ENCODE measurements at places on chromosomes 12 and 14. TPM values are rescaled to one million over a fixed set of nuclear protein-coding genes. Genes with fewer than 3 reads are reported as not detected.
A peak's percentile ranks its signal among the peaks of the same experiment; 100 is the strongest.

DNA sequence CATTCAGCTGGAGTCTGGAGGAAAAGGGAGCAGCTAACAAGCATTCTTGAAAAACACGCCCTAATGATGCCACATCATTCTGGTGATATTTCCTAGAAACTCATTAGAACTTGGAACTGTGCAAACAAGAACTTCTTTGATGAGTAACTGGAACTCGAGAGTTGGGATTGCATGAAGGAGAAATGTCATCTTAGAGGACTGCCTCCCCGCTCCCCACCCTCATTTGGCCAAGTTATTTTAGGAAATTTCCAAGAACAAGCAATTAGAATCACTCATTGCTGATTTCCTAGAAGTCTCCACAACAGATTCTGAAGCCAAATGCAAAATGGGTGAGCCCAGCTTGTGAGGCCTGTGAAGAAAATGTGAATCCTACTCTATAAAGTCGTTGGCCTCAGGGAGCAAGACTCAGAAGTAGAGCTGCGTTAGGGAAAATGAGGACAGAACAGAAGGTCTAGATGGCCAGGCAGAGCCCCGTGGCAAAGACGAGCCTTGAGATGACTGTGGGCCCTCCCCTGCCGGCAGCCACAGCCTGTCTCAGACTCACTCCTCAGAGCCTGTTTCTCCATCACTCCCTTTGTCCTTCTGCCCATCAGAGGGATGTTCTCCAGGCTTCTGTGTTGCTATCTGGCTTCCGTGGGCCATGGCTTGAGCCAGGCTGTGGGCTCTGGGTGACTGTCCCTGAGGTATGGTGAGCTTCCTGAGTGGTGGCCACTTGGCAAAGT, 38.4 kb downstream of the RTL1 start:
- no peak for DNase-seq

GRCh38 chr12:29431513-29431912, 50.5 kb upstream of the ERGIC2 start:
- no peak for DNase-seq

DNA sequence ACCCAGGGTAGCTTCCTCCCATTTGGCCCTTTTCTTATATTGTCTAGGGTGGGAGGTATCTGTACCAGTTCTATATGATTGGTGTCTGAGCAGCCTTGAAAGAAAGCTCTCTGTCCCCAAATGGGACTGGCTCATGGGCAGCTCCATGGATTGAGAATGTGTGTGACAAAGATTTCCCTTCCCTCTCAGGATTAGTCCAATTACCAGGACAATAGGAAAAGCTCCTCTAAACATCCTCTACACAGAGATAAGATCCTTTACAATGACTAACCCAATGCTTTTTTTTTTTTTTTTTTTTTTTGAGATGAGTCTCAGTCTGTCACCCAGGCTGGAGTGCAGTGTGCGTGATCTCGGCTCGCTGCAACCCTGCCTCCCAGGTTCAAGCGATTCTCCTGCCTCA, 112.1 kb downstream of the SLC35F4 start:
- no peak for DNase-seq

DNA sequence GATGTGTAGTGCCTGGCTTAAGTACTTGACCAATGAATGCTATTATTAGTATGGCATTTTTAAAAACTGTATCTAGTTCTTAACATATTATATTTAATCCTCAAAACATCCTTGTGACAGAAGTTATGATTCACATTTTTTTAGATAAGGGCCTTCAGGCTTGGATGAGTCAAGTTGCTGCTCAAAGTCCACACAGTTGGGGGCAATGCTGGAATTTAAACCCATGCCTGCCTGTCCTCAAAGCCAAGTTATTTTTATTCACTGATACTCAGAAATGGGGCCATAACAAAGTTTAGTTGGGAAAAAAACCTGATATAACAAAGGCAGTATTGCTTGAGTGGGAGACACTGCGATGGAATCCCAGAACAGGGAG, 50.6 kb downstream of the RFX4 start:
- DNase-seq, result no peak

DNA sequence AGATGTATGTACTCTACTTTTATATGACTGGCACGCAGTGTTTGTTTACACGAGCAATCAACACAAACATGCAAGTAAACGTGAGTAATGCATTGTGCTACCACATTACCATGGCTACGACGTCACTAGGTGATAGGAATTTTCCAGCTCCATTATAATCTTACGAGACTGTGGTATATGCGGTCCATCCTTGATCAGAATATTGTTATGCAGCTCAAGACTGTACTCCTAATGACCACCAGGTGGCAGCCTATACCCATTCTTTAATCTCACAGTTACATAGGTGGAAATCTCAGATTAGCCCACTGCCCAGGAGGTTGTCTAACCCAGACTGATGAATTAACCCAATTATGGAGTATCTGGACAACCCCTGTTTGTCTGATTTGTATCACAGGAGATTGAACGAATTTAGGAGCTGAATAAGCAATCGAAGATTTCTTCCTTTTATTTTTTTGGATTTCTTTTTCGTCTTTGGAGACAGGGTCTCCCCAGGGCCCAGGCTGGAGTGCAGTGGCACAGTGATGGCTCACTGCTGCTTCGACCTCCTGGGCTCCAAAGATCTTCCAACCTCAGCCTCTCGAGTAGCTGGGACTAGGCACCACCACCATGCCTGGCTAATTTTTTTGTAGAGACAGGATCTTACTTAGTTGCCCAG, 8.7 kb upstream of the TESPA1 start:
- peak; percentile 73 for DNase-seq

GRCh38 chr12:57584690-57585089, 6.3 kb upstream of the PIP4K2C start:
- no peak for DNase-seq

GRCh38 chr12:104615048-104615561, 158.4 kb downstream of the CHST11 start:
- DNase-seq, result no peak

GRCh38 chr12:124433147-124433874, 134.1 kb downstream of the NCOR2 start:
- no peak for DNase-seq

- DNase-seq, result no peak
Measured at GRCh38 chr12:52274521-52275120, at the start of gene KRT86. Gene KRT86 (plus strand): TSS chr12:52274645. CDS start chr12:52301917, 27,272 bp downstream.

The BEST3 gene
- not detected for total RNA-seq

GRCh38 chr14:65318636-65319506, 93.7 kb upstream of the FUT8 start:
- no peak for DNase-seq

The SRGAP1 gene
- total RNA-seq, result 2.1 TPM

DNA sequence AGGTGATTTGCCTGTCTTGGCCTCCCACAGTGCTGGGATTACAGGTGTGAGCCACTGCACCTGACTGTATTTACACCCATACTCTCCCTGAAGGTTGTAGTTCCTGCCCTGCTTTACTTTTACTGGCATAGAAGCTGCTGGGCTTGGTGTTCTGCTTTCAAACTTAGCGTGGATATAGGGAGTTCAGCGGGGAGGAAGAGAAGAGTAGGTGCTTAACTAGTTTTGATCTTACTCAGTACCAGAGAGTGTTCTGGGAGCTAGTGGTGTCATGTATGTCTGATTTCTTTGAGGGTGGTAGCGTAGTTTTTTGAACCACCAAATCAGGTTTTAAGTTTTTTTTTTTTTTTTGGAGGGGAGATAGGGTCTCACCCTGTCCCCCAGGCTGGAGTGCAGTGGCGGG, 13.8 kb downstream of the RCOR1 start:
- DNase-seq, result no peak

DNA sequence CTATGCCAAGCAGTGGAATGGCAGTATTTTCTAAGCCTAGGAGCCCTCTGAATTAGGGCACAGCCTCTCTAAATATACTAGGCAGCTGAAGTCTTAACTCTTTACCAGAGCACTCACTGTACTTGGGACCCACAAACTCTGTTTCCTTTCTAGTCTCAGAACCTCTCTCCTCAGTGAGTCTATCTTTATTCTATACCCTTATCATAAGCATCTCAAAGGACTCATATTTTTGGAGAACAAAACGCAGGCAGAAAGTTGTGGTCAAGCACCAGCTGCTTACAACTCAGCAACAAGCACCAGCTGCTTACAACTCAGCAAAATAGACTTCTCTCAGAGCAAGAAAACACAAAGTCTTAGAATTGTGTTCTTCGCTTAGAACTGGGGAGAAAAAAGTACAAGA, 993 bp downstream of the CCDC196 start:
- no peak for DNase-seq

- DNase-seq, result no peak
Measured at GRCh38 chr12:79296871-79297270, 393.9 kb downstream of the PAWR start.

DNA sequence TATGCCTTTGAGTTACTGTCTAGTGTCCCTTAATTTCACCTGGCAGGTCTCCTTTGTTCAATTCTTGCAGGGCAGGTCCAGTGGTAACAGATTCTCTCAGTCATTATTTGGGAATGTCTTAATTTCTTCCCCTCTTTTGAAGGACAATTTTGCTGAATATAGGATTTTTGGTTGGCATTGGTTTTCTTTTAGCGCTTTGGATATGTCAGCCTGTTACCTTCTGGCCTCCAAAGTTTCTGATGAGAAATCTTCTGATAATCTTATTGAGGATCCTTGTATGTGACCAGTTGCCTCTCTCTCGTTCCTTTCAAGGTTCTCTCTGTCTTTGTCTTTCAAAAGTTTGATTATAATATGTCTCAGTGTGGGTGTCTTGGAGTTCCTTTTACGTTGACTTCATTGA, 38.1 kb downstream of the ZDHHC17 start:
- no peak for DNase-seq

The PRH2 gene
- not detected for total RNA-seq

The TPPP2 gene
- total RNA-seq, result not detected

GRCh38 chr14:29740491-29740890, 187.2 kb downstream of the PRKD1 start:
- no peak for DNase-seq

DNA sequence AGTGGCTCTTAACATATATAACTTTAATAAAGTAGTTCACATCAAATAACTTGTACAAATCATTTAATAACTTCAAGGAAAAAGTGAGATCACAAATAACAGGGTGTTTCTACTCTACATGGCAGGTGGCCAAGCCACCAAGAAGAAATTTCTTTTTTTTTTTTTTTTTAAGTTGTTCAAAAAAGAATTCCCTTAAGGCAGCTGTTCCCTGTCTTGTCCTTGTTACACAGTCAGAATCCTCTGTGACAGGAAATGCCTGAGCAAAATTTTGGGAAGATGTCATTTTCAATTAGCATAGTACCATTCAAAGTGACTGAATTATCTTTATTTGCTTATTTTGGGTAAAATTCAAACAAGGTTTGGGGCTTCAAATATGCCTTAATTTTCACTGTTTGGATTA, 79.4 kb downstream of the LIN7A start:
- no peak for DNase-seq

DNA sequence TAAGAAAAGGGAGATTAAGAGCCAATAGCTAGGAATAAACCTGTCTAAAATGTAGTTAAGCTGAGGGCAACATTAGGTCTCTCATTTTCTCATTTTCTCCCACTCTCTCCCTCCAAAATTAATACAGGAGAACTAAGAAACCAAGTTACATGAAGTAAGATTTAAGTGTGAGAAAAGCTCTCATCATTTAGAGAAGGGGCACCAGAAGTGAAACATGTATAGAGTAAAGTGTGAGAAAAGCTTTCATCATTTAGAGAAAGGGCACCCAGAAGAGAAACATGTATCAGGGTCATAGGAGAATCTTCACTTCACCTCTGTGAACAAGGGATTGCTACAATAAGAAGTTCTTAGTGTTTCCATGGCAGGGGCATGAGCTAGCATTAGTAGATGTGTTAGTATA, 132.4 kb upstream of the CNTN1 start:
- no peak for DNase-seq

The IRAK3 gene
- total RNA-seq, result 0.02 TPM

The KCNA5 gene
- 0.02 TPM for total RNA-seq

- DNase-seq, result no peak
Measured at GRCh38 chr14:22752422-22752821, 14.1 kb upstream of the OXA1L start.

DNA sequence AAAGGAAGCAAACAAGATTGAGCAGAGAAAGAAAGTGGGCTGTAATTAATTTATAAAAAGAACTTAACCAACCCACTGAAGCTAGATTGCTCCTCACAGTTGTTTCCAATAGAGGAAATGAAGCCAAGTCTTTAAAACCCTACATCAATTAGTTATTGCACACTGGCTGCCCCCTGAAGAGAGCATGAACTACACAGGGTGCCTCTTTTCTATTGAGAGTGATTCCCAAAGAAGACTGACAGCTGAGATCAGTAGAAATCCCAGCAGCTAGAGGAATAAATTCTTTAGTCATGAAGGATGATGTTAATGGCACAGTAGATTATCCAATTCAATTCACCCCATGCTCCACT, 8.6 kb upstream of the USP15 start:
- no peak for DNase-seq

DNA sequence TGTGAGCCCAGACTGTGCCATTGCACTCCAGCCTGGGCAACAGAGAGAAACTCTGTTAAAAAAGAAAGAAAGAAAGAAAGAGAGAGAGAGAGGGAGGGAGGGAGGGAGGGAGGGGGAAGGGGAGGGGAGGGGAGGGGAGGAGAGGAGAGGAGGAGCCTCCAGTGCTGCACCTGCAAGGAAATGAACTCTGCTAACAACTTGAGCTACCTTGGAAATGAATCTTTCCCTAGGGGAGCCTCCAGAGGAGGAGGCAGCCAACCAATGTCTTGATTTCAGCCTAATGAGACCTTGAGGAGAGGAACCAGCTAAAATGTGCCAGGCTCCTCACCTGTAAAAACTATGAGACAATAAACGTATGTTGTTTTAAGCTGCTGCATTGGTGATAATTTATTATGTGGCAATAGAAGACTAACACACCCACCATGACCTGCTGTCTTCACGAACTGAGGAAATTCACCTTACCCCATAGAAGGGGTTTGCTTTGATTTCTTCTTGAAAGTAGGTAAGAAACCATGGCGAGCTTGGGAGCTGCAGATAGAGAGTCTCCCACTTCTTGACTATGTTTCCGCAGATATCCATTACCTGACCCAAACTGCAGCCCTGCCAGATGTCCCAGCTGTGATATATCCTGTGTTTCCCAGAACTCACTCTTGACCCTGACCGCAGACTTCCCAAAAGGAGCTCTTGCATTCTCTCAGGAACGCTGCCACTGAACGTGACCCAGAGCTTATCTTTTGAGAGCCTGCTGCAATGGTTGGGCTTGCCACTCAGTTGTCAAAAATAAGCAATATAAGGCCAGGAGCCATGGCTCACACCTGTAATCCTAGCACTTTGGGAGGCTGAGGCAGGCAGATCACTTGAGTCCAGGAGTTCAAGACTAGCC, 31.5 kb upstream of the TMPO start:
- DNase-seq, result no peak

The CYP46A1 gene
- total RNA-seq, result not detected

- DNase-seq, result no peak
Measured at GRCh38 chr12:63079791-63080502, 71.1 kb downstream of the AVPR1A start.

The PRKD1 gene
- 4.4 TPM for total RNA-seq

The KRT6C gene
- total RNA-seq, result not detected

GRCh38 chr14:35258420-35258819, 33.8 kb upstream of the PSMA6 start:
- no peak for DNase-seq
